Naive thymus-derived CD4-positive, alpha-beta T cell (primary cell): ENCODE measurements at places on chromosomes 1 and 21.

GRCh38 chr21:31753949-31754707, 22.2 kb upstream of the SCAF4 start:
- DNase-seq: no peak

GRCh38 chr1:23249787-23250454, 32.6 kb upstream of the HTR1D start:
- DNase-seq: no peak

GRCh38 chr21:33739701-33740100, 97.4 kb downstream of the ITSN1 start:
- no peak for DNase-seq

- DNase-seq: no peak
Measured at GRCh38 chr1:22041505-22041904, 11.0 kb upstream of the CDC42 start.

GRCh38 chr1:230144010-230144614, 77.1 kb downstream of the GALNT2 start:
- DNase-seq: no peak

GRCh38 chr1:156912861-156913808, 7.3 kb upstream of the LRRC71 start:
- no peak for DNase-seq

GRCh38 chr1:101826416-101826815, 170.3 kb downstream of the OLFM3 start:
- DNase-seq: no peak

- no peak for DNase-seq
Measured at GRCh38 chr1:20405893-20406604, 80.0 kb downstream of the CAMK2N1 start.

DNA sequence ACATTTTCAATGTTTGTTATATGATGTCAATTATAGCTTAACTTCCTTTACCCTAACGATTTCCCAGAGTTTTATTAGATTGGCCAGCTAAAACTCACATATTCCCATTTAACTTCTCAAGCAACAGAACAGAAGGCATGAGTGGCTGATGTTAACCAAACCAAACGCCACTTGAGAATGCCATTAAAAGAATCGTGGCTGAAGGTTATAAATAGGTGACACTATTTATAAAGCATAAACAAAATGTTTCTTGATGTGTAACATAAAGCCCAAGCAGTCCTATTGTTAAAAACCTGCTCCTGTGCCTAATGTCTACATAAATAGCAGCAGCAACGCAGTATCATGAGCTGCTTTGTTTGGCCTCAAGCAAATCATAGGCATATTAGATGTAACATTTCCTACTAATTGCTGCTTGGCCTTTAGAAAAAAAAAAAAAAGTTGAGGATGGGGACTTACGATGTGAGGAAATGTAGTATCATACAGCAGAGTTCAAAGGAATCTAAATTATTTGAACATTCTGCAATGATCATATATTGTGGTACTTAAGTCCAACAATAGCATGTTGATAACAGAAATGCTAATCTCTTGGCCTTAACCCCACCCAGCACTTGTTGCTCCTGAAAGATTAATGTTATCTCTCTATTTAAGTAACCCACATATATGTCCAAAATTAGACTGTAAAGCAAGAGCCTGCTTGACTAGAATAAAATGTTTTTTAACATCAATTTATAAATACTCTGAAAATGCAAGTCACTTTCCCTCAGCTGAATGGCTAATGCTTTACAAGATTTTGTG, 106.0 kb downstream of the ESRRG start:
- no peak for DNase-seq

DNA sequence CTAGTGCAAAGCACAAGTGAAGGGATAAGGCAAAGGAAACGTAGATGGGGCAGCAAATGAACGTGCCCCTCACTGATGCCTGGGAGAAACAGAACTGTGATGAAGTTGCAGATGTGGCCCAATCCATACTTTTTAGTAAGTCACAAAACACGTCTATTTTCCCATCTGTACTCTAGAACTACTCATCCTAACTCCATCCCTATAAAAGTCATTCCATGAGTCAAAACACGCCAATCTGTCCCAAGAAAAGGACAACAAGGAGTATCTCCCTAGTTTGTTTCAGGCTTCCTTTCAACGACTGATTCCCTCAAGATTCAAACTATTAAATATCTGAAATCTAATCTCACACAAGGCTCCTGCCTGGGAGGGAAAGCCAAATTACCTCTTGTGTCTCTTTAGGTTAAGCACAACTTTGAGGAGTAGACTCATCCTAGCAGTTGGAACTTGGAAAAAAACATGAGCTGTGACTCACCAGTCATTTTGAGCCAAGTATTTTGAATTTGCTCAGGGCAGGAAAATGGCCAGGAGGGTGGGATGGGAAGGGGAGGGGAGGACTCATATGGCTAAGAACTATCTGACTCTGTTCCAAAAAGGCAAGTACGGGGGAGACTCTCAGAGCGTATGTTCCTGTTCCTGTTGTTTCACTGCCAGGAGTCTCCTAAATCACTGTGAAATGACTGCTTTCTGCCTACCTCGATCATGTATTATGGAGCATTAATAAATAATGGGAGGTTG, 214.5 kb upstream of the CAMK1G start:
- no peak for DNase-seq

GRCh38 chr21:18041012-18041411, 203.6 kb upstream of the CHODL start:
- DNase-seq: no peak

GRCh38 chr1:113830039-113830438, 17.8 kb upstream of the RSBN1 start:
- no peak for DNase-seq

- no peak for DNase-seq
Measured at GRCh38 chr1:31799895-31800673, 15.7 kb downstream of the SPOCD1 start.

- no peak for DNase-seq
Measured at GRCh38 chr1:67536957-67537666, 106.9 kb upstream of the SERBP1 start.

DNA sequence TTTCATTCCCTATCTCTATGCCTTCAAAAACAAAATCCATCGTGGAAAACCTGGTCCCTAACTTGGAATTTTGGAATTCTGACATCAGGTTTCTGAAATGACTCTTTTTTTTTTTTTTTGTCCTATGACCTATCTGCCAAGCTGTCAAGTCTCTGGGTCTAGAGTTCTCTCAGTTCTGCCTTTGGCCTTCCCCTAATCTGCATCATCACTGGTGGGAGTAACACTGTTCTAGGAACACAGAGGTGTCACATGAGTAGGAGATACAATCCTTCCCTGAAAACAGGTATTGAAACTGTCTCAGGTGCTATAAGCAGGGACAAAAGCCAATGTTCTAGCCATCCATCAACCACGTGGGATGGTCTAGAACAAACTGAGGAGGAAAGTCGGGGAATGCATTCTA, 142.0 kb upstream of the ATP1B1 start:
- no peak for DNase-seq

- no peak for DNase-seq
Measured at GRCh38 chr1:28855469-28855951, 43.5 kb downstream of the OPRD1 start.

DNA sequence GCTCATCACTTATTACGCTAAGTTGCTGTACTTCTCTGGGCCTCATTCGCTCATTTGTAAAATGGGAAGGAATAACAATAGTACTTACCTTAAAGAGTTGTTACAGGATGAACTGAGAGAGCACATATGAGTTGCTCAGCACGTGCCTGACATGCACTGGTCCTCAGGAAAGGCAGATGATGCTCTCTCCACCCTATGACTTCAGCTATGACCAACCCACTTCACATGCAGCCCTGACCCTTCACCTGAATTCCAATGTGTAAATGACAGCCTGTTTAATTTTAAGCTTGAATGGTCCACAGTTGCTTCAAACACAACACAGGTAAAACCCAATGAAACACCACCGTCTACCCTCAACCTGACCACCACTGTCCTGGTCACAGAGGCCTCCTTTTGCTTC, 32.9 kb downstream of the GADD45A start:
- no peak for DNase-seq

DNA sequence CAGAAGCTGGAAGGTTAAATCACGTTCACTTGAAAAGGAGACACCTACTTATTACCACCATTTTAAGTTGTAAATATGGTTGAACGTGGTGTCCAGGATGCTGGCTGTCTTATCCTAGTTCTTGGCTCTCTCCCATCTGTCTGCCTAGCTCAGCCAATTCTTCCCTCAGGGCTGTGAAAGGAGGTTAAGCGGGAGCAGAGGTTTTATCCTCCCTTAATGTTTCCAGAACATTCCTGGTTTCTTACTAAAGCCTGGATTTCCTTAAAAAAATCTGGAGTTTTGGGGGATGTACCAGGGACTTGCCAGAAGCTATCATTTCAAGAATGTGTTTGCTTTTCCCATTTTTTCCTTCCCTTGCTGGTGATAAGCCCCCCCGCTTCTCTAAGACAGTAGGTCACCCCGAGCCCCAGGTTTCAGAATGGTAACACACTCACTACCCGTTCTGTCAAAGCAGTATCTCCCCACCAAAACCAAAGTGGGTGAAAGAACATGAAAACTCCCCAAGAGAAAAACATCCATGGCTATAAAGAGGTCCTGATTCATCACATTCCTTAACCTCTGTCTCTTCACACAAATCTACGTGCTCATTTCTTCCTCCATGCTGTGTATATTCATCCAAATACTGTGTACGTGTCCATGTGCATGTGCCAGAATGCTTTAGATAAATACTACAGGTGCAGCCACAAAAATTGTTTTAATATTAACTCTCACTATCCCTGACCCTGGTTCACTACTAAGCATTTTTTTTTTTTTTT, 114.7 kb downstream of the MAP3K21 start:
- no peak for DNase-seq

- no peak for DNase-seq
Measured at GRCh38 chr21:33286600-33287456, 20.7 kb downstream of the IL10RB start.

GRCh38 chr1:25541889-25542658, 1.3 kb upstream of the LDLRAP1 start:
- DNase-seq: no peak

DNA sequence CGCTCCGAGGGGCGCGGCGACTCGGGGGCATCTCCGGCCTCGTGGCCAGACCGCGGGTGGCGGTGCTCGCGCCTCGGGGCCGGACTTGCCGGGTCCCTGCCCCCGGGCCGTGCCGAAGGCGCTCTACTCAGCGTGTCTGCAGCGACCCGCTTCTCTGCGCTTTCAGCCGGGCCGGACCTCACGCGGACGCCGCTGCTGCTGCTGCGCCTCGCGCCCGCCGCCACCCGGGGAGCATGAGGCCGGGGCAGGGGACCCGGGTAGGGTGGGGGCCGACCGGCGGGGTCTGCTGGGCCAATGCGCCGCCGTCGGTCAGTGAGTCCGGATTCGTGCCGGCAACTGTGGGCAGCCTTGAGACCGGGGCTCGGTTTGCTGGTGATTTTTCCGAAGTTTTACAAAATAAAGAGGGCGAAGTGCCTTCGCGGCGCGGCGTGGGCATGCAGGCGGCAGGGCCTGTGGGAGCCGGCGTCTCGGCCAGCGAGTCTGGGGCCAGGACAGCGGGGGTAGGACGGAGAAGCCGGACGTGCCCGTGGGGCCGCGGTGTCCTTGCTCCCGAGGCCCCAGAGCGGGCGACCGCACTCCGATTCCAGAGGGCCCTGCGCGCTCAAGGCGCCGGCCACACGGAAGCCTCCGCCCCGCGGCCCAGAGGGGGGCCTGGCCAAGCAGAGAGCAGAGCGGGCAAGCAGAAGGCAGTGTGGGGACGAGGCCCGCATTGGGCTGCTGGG, 749 bp downstream of the FAM163A start:
- DNase-seq: peak; percentile 5

- no peak for DNase-seq
Measured at GRCh38 chr1:18882486-18882885, 19.9 kb downstream of the ALDH4A1 start.

DNA sequence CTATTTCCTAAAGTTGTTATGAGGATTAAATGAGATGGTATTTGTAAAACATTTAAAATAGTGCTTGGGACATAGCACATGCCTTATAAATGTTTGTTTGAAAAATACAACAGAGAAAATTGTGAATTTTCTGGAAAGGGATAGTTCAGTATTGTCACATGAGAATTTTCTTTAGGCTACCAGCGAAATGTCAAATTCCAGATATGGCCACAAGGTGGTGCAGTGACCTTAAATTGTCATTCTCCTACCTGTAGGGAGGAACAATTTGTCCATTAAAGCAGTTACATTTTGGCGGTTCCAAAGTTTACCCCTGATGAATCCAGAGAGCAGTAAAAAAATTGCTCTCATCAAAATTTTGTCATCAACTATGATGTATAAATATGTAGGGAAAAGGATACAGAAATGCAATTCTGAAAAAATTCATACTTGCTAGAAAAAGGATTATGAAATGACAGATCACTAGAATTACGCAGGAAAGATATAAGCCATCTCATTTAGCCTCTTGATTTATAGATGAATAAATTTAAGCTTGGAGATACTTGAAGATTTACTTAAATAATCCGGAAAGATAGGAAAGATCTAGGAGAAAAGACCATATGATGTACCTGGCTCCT, 50.2 kb upstream of the TSHB start:
- peak; percentile 32 for DNase-seq

DNA sequence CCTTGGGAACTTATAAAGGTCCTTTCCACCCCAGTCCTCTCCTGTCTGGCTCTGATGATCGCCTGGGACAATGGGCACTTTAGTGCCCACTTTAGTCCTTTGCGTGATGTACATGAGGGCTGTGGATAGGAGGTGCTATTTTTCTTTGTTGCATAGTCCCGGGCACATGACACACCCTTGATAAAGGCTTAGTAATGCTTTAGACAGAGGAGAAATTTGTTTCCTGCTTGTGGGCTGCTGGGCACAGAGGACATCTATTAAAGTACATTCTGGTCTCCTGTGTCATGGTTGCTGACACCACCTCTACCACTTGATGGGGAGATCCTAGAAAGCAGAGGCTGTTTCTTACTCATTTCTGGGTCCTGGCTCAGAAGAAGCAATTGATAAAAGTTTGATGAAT, 5.4 kb upstream of the KNCN start:
- no peak for DNase-seq

- no peak for DNase-seq
Measured at GRCh38 chr1:241077386-241078147, 279.4 kb downstream of the RGS7 start.

DNA sequence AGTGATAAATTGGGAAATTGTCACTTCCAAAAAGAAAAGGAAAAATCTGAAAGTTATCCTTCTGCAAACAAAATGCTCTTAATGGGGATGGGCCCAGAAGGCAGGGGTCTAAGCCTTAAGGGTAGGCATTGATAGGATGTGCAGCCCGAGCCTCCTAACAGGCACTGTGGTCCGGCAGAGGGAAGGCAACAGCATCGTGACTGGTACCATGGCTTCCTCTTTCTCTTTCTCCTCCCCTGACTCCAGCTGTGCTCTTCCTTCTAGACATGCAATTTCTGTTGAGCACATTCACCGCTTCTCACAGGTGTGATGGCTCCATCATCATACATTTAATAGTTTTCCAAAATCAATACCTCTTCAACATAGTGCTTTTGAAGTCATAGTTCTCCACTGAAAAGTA, 91.5 kb downstream of the SELENOF start:
- no peak for DNase-seq

DNA sequence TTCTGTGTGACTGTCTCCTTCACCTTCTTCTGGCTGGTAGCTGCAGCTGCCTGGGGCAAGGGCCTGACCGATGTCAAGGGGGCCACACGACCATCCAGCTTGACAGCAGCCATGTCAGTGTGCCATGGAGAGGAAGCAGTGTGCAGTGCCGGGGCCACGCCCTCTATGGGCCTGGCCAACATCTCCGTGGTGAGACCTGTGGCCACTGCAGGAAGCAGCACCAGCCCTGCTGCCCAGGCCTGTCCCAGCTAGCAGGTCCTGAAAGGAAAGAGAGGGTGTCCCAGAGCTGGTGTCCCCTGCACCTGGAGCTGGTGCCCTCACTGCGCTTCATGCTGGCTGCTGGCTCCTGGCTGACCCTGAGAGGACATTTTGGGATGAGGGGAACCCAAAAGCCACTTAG, 5.9 kb upstream of the ATXN7L2 start:
- DNase-seq: no peak

- DNase-seq: no peak
Measured at GRCh38 chr1:36963006-36963405, 71.3 kb downstream of the GRIK3 start.
